ENCODE measurements at places on chromosomes 2 and 18.

- no peak for DNase-seq
Measured at GRCh38 chr18:5585653-5586052, 41.9 kb upstream of the EPB41L3 start.

GRCh38 chr2:200578778-200579177 is 7.0 kb upstream of the AOX1 start:
- no peak for DNase-seq

- no peak for DNase-seq
Measured at GRCh38 chr2:54161660-54162424, 46.4 kb downstream of the ACYP2 start.

DNA sequence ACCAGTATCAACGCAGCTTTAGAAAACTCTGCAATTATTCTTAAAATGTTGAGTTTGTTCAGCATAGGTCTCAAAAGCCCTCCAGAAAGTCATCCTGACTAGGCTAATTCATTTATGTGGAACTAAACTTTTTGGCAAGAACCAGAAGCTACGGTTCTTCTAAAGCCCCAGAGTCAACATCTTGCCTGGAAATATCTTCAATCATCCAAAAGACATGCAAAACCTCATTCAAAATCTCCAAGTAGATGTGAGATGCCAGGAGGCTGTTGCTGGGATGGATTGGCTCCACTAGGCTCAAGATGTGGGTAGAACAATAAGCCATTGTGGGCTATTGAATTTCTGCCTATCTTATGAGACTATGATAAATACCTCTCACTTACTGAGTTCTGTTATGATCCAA is 2.1 kb upstream of the SCG2 start:
- DNase-seq = no peak

- no peak for DNase-seq
Measured at GRCh38 chr2:239960929-239961661, 64.0 kb downstream of the NDUFA10 start.

DNA sequence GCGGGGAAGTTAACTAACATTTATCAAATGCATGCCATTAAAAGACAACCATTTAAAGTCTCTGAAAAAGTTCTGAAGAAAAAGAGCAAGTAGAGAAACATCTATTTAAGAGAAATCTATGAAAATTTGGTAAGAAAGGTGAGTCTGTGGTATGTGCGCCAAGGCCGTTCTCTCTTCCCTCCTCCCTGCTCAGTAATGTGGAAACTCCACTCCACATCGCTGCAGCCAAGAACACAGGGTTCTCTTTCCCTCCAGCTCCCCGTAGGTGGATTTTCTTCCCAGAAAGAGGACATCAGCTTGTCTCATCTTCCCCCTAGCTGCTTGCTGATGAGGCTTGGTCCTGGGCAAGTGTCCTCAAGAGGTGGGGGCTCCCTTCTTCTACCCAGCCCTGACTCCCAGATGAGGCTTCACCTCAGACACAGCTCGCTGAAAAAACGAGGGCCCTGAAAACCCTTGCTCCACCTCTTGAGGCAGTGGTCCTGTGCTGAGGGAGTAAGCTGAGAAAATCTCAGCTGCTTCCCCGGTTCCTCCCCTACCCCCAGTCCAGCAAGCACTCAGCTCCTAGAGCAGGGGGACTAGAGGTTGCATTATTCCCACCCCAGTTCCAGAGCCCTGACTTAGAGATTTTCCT is 45.8 kb upstream of the PTPRM start:
- no peak for DNase-seq

DNA sequence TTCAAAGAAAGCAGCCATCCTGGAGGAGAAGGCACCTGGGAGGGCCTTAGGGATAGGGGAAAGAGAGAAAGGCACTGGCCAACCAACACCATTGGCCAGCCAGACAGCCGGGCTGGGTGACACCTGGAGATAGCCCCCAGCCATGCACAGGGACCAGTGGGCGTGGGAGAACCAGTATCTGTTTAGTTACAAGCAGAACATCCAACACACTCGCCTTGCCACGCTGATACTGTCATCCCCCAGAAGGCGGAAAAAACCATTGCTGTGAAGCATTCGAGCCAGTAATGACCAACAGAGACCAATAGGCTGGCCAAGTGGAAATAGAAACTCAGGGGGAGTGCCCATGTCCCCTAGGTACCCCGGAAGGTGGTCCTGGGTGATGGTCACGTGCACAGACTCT is 15.5 kb downstream of the ASPRV1 start:
- DNase-seq = no peak

- DNase-seq = no peak
Measured at GRCh38 chr2:99404797-99405669, 67.8 kb downstream of the EIF5B start.

- no peak for DNase-seq
Measured at GRCh38 chr18:79938196-79938595, 13.3 kb downstream of the SLC66A2 start.

DNA sequence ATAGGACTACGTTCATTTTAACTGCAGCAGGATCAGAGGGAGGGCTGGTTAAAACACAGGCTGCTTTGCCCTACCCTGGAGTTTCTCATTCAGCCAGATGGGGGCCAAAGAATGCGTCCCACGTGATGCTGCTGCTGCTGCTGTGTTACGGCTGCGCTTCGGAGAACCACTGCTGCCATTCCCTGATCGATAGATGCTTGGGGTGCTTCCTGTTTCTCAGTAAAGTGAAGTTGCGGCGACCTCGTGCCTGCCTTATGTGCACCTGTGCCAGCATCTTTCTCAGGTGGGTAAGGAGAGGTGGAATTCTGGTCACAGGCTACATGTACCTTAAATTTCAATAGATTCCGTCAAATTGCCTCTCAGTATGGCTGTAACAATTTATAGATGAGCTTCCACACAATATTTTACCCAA is 24.7 kb upstream of the TOGARAM2 start:
- no peak for DNase-seq

DNA sequence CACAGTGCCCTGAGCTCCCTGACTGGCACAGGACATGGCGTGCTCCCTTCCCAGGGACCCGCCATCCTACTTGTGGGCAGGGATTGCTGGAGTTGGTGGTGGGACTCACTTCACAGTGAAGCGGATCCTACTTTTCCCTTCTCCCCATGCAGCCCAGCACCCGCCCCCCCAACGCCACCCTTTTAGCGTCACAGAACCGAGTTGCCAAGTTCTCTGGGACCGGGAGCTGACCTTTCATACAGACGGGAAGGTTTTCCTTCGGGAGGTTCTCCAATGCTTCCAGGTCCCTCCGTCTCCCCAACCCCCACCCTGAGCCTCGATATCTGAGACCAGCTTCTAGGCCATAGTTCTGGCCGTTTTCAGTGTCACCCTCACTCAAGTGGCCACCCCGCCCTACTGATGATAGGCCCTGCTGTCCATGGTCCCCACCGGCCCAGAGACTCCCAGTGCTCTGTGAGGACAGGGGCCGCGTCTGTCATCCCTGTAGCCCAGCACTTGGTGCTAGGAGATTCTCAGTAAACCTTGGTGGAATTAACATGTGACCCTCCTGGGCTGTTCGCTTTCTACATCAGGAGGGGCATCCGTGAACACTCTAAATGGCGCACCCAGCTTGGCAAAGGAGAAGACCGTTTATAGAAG is 1.6 kb upstream of the DNMT3A start:
- no peak for DNase-seq

GRCh38 chr18:69854455-69854854 is 93.2 kb downstream of the CD226 start:
- no peak for DNase-seq

DNA sequence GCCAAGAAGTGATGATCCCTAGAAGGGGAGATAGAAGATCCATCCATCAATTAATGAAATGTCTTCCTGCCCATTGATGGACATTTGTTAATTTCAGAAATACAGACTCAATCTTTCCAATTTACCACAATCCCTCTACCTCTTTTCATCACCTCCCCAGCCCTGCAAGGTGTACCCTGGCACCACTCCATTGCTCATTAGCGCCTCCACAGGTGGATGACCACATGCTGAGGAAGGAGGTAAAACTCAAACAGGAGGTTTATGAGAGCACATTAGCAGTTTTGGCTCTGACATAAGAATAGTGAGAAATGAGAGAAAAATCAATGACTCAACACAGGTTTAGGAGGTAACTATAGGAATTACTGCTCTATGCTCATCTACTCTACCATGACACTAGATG is 208.0 kb downstream of the C1D start:
- no peak for DNase-seq

DNA sequence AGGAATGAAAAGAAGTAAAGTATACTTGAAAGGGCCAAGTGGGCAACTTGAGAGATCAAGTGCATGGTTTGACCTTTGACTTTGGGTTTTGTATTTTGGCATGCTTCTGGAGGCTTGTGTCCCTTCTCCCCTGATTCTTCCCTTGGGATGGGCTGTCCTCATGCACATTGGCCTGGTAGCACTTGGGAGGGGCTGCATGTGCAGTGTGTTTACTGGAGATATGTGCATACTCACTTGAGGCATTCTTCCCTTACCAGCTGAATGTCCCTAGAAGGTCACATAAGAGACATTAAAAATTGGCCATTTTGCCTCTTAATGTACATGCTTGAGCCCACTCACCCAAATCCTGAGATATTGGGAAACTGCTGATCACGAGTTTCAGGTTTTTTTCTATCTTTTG is 65.2 kb downstream of the KYNU start:
- DNase-seq = no peak

Data from stimulated activated CD8-positive, alpha-beta memory T cell treated with anti-CD3 and anti-CD28 coated beads, Interleukin-7, amount 100 ng/mL, for 1 hour (primary cell).